ENCODE measurements at places on chromosomes 11 and 22. TPM values are rescaled to one million over a fixed set of nuclear protein-coding genes. Genes with fewer than 3 reads are reported as not detected.

Gene BATF2
- total RNA-seq: 0.75 TPM

Gene OR8A1
- not detected for total RNA-seq

Gene NUP160
- total RNA-seq: 28.5 TPM

Gene LRRC75B
- 3.5 TPM for total RNA-seq

Gene GSC2
- total RNA-seq: not detected

Gene CYP2D6
- total RNA-seq: 0.19 TPM

Gene PATE2
- total RNA-seq: 0.09 TPM

Gene SLC22A12
- not detected for total RNA-seq

Gene CELSR1
- 0.38 TPM for total RNA-seq
